ENCODE measurements at places on chromosomes 13 and 19. TPM values are rescaled to one million over a fixed set of nuclear protein-coding genes. Genes with fewer than 3 reads are reported as not detected.

The LSM4 gene
- 96.9 TPM for polyA plus RNA-seq

The STAP2 gene
- polyA plus RNA-seq, result 99.2 TPM

The EPS8L1 gene
- 578 TPM for polyA plus RNA-seq

The CDX2 gene
- polyA plus RNA-seq, result 0.06 TPM

The FXYD5 gene
- 33.5 TPM for polyA plus RNA-seq

The KANK3 gene
- polyA plus RNA-seq, result 5.2 TPM

The EXOSC5 gene
- 26.3 TPM for polyA plus RNA-seq

The SMIM24 gene
- 0.02 TPM for polyA plus RNA-seq

The CEACAM4 gene
- 0.58 TPM for polyA plus RNA-seq

The NCAN gene
- polyA plus RNA-seq, result 0.01 TPM

The SBK2 gene
- not detected for polyA plus RNA-seq

The TMEM221 gene
- polyA plus RNA-seq, result 0.20 TPM

The SIGLECL1 gene
- not detected for polyA plus RNA-seq

The KPNA3 gene
- polyA plus RNA-seq, result 11.7 TPM

The PDE4A gene
- 1.3 TPM for polyA plus RNA-seq

The LILRA6 gene
- 0.26 TPM for polyA plus RNA-seq

The CD22 gene
- 0.71 TPM for polyA plus RNA-seq

The ERICH4 gene
- polyA plus RNA-seq, result not detected

The ZNF614 gene
- polyA plus RNA-seq, result 2.6 TPM

The MEIOSIN gene
- not detected for polyA plus RNA-seq

The NFIX gene
- polyA plus RNA-seq, result 38.5 TPM

The SMIM44 gene
- not detected for polyA plus RNA-seq

The NACC1 gene
- 19.5 TPM for polyA plus RNA-seq

The RELB gene
- 7.2 TPM for polyA plus RNA-seq

The ZNF443 gene
- polyA plus RNA-seq, result 3.5 TPM

The PEAK3 gene
- polyA plus RNA-seq, result 0.02 TPM
